ENCODE measurements at places on chromosomes 13 and 19.

- no peak for DNase-seq
These were observed 27.4 kb downstream of the IRS2 start for GRCh38 chr13:109758937-109759480.

- DNase-seq: no peak
These were observed 58.6 kb upstream of the POSTN start for GRCh38 chr13:37657134-37657533.

- no peak for DNase-seq
These were observed 117.3 kb downstream of the RAB20 start for GRCh38 chr13:110444226-110444653.

DNA sequence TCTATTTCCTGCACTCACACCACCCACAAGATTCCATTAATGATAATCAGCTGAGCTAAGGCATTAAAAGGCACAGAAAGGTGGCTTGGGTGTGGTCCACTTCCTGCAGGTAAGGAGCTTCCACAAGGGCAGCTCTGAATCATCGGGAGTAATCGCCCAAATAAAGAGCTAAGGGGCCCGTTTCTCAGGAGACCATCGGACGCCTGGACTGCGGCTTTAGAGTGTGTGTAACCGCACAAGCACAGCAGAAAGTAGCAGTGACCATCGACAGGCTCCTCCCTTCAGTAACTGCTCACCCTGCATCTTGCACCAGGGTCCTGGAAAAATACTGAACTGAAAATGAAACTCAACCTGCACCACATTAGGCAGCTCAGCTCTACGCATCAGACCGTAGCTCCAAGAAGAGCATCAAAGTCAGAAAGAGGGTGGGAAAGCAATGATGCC is 6.0 kb downstream of the STK24 start:
- no peak for DNase-seq

All from umbilical cord (tissue), 2 donors.